ENCODE measurements at places on chromosomes 5 and 9. TPM values are rescaled to one million over a fixed set of nuclear protein-coding genes. Genes with fewer than 3 reads are reported as not detected.

The SLC46A2 gene
- not detected for total RNA-seq

The F2RL1 gene
- total RNA-seq, result 7.5 TPM

The SH3PXD2B gene
- total RNA-seq, result 25.5 TPM

The ADAMTS6 gene
- total RNA-seq, result 23.5 TPM

The SPATA31D4 gene
- total RNA-seq, result not detected

The STK10 gene
- total RNA-seq, result 12.3 TPM

The C9orf43 gene
- total RNA-seq, result 0.44 TPM

The PCDHGB1 gene
- total RNA-seq, result 1.8 TPM

The RASGEF1C gene
- not detected for total RNA-seq

The TSSK1B gene
- 0.13 TPM for total RNA-seq

The ECSCR gene
- total RNA-seq, result 13.7 TPM

The PGM5 gene
- 66.7 TPM for total RNA-seq

The FABP6 gene
- not detected for total RNA-seq

The PFN3 gene
- not detected for total RNA-seq

The PCDHA7 gene
- total RNA-seq, result 0.13 TPM

The SLC34A3 gene
- 0.06 TPM for total RNA-seq

The INSL6 gene
- not detected for total RNA-seq

The CDC25C gene
- 3.0 TPM for total RNA-seq

The DMRTA1 gene
- 0.06 TPM for total RNA-seq

The CNOT8 gene
- total RNA-seq, result 40.4 TPM

The RNF208 gene
- 0.40 TPM for total RNA-seq

The BRD8 gene
- 38.8 TPM for total RNA-seq

The SNCB gene
- total RNA-seq, result 0.12 TPM

The PCDHGB3 gene
- 8.4 TPM for total RNA-seq

The SMIM27 gene
- 2.8 TPM for total RNA-seq

The C5orf63 gene
- total RNA-seq, result 2.0 TPM
